ENCODE measurements at places on chromosomes 2 and 18.

DNA sequence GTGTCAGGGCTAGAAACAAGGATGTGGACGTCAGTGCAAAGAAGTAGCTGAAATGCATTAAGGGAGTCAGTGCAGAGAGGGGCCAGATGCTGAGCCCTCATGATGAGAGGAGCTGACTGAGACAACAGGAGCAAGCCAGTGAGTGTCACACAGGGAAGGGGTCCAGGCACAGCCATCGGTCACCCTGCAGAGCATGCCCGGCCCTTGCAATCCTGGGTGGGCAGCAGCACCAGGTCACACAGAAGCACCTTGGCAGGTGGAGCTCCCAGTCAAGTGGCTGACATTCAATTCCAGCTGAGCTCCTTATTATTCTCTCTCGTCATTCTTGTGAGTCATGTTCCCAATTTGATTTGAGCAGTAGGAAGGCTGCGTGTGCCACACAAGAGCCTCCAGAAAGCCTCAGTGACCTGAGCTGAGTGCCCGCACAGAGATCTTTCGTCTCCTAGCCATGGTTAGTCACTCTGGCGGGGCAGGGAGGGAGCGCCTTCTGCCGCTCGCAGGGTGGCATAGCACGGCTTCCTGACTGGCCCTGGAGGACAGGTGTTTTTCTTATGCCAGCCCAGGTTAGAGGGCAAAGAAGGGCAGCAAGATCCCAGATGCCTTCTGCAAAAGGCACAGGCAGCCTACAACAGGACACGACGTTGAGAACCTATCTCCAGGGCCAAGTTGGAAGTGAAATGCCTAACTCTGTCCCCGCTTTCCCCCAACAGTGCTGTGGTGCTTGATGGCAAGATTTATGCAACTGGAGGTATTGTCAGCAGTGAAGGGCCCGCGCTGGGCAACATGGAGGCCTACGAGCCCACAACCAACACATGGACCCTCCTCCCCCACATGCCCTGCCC is 220.9 kb downstream of the ATAD2B start:
- no peak for DNase-seq

GRCh38 chr2:45776160-45776955 is 124.9 kb downstream of the PRKCE start:
- no peak for DNase-seq

DNA sequence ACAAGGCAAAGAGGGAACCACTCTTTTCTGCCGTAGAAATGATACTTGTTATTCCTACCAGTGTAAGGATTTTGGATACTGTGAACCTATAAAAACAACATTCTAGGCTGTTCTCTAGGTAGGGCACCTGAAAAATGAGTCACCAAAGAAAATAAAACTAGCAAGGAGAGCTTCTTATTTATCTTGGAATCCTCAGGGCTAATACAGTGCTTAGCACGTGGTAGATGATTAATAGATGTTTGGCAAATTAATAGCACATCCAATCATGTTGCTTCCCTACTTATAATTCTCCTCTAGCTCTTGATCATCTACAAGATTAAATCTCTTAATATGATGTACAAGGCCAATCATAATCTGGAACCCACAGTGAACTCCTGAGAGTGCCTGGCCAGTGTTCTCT is 73.1 kb downstream of the AAK1 start:
- no peak for DNase-seq

DNA sequence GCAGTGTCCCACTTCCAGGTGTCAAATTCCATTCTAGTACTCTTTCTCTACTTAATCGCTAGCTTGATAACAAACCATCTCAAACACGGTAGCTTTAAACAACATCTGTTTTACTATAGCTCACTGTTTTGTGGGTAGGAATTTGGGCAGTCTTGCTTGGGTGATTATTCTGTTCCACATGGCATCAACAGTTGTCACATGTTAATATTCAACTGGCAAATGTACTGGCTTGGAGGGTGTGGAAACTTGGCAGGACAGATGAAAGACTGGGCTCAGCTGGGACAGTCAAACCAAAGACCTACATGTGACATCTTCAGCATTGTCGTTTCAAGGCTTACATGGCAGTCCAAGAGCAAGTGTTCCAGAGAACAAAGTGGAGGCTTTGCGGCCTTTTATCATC is 241.8 kb downstream of the PTH2R start:
- DNase-seq = no peak

- no peak for DNase-seq
Observed at GRCh38 chr2:240211598-240212424, 71.4 kb upstream of the OTOS start.

DNA sequence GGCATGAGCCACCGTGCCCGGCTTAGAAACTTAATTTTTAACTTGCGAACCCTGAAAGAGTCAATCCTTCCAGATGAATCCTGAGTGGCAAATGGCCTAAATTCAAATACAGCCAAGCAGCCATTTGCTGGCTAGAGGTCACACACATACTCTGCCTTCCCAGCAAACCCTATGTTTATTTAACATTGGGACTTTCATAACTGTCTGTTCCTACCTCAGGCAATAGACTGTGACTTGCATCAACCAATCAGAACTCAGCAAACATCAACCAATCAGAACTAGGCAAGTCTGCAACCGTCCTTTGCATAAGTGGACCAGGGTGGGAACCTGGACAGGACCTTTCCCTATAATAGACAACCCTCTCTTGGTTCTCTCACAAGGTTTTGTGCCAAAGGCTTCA is 127.5 kb downstream of the DTNB start:
- no peak for DNase-seq

DNA sequence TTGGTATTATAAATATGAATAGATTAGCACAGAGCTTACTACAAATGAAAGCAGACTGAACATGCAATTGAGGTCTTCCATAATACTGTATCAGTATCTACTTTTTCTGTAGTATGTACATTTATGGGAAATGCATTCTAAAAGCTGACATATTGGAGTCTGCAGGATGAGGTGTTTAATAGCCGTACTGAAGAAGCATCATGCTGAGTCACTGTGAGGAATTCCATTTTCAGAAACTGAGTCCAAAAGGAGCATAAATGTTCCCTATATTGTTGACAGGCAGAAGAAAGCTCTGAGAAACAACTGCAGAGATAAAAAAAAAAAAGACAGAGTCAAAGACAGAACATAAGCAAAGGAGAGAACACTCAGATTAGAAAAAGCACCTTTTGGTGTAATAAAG is 366.7 kb upstream of the SPHKAP start:
- no peak for DNase-seq

- no peak for DNase-seq
Observed at GRCh38 chr2:229835596-229836283, 86.1 kb downstream of the TRIP12 start.

DNA sequence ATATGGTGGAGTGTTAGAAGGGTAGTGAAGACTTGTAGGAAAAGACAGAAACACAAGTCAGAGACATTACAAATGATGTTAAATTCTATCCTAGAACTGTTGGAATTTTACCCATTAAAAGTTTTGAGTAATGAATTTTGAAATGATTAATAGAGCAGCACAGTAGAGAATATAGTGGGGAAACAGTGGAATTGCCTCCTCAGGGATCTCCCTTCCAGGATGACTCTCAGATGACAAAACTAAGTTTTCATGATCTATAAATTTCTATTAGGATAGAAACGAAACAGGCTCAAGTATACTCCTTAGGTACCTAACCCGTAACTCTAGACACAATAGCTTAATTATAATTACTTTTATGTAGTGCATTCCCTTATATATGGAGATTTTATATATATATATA is 86.7 kb downstream of the DPP4 start:
- DNase-seq = no peak

- DNase-seq = no peak
Observed at GRCh38 chr2:21452263-21452662, 328.5 kb downstream of the TDRD15 start.

All from NCI-H1048 (cell line).